ENCODE measurements at places on chromosomes 4 and X.

DNA sequence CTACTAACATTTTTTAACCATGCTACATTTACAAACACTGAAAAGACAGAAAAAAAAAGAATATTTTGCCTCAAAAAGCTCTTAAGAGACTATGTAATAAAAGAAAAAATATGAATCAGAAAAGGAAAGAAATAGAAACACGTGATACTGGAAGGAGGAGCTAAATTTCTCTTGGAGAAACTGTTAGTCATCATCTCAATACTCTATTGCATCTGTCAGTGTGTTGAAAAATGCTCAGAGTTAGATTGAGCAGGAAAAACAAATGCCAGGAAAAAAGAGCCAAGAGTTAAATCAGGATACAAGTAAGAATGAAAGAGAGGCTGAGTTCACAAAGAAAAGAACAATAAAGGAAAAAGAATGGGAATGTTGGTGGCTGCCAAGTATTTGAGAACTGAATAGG lies 2.6 kb downstream of the RAB28 start:
- DNase-seq = no peak

DNA sequence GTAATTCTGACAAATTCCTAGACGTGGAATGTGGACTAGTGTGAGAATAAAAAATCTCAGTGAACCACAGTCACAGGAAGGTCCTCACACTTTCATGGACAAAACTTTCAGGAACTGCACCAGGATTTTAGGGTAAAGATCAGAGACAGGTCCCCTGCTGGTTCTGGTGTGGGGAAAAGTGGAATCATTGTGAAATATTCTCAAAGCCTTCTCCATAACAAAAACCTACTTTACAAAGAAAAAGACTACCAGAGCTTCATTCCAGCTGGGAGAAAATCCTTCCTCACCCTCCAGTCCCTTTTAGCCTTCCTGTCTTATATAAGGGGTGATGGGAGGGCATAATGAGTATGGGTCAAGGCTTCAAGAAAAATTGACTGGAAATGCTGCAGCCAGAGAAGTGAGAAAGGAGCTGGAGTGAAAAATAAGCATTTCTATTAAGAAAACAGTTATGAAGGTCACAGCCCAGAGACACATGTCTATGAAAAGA lies 325.8 kb downstream of the ARAP2 start:
- DNase-seq = no peak

DNA sequence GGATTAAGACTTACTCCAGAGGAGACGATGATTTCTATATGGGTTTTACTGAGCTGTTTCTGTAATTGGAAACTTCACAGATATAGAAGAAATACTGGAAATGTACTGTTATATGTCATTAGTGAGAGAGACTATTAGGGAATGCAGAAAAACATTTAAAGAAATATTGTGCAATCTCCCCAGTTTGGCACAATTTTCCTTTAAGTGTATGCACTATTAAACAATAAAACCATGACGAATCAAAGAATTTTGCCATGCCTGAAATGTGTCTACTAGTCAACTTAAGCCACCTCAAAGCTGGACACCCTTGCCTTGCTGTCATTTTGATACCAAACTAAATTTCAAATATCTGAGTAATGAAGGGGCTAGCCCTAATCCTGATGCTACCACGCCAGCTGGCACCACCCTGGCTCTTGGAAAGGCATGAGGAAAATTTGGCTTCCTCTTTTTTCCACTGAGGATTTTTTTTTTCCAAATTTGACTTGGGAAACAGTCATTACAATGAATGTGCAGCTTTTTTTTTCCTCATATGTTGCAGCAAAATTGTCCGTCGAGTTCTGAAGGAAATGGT lies 36.1 kb downstream of the MTTP start:
- no peak for DNase-seq

DNA sequence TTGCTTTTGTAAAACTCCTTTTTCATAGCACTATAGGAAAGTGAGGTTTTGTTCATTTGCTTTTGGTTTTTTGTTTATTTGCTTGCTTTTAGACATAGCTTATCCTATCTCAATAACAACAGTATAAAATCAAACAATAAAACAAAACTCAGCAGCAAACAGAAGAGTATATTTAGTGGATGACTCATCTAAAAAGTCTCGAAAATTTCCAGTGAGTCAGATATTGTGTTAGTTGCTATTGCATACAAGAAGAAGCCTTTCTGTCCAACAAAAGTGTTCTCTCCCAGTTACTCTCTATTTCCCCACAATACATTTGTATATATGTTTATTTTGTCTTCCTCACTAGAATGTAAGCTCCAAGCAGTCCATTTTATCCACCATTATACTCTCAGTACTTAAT lies 36.0 kb upstream of the NPNT start:
- DNase-seq = no peak

- DNase-seq = no peak
Measured at GRCh38 chr4:148522995-148523394, 80.8 kb upstream of the NR3C2 start.

GRCh38 chr4:80036949-80037685 lies 35.9 kb downstream of the ANTXR2 start:
- DNase-seq = no peak

DNA sequence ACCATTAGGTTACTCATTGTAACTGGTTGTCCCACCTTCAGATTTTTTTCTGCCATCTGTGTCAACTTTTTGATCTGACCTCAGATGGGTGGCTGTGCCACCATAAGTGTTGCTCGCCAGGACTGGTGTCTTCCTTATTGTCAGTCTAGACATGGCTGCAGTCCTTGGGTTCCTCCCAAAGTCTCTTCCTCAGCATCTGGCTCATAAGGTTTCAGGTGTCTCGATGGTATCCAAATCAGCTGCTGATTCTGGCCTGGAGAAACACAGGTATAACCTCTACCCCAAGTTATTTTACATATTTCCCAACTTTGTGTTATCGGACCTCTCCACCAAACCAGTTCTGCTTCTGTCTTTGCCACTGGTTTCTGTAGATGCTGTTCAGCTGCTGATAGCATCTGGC lies 158.5 kb downstream of the ZNF518B start:
- no peak for DNase-seq

- DNase-seq = no peak
Measured at GRCh38 chr4:139777757-139778156, 112.1 kb downstream of the MGST2 start.
